ENCODE measurements at places on chromosomes 5 and 9.

DNA sequence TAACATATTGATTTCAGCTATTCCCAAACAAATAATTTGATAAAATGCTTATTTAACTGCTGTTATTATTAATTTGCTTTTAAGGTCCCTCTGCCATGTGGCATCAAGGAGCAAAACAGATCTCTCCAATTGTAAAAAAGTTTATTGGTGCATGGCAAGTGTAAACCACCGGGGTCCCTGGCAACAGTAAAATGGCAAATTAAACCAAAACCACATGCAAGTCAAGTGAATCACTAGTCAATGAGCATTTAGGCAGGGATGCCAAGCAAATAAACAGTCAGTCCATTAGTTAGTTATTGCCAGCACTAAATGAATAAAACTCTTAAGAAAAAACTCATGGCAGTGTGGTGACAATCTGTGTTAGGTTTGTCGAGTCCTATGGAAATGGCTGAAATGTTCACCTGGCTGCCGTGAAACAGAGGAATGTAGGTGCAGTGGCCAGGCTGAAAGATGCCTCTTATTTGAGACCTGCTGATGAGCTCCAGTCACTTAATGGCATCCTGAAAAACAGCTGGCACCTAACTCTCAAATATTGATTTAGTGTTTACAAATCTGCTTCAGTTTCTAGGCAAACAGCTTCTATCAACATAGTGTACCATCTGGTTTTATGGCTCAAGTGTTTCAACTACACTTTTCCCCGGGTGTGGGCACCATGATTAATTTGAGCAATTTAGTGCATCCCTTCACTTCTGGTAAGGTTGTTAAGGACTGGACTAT is 296.5 kb upstream of the ITGA1 start:
- DNase-seq: no peak

DNA sequence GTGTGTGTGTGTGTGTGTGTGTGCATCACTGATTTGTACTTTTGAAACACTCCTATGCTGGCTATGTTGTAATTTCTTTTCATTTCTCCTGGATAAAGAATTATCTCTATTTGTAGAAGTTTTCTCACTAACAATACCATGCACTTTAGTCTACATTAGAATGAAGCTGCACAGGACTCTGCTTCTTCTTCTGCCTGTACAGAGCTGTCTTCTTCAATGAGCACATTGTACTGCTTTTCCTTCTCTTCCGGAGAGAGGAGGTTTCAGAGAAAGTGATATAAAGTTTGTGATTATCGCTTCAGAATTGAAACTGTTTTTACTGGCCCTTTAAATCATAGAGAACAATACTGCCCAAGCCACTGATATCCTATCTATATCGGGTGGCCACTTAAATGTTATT is 677.0 kb downstream of the NR2F1-AS1 start:
- DNase-seq: no peak

- DNase-seq: no peak
Measured at GRCh38 chr5:176902102-176902814, 3.1 kb upstream of the HK3 start.

GRCh38 chr9:134951461-134951860 is 33.7 kb upstream of the FCN1 start:
- DNase-seq: no peak

- DNase-seq: no peak
Measured at GRCh38 chr5:173736923-173737412, 120.5 kb upstream of the BOD1 start.

- DNase-seq: no peak
Measured at GRCh38 chr5:39176759-39177630, 42.4 kb downstream of the FYB1 start.
